ENCODE measurements at places on chromosomes 4 and X.

DNA sequence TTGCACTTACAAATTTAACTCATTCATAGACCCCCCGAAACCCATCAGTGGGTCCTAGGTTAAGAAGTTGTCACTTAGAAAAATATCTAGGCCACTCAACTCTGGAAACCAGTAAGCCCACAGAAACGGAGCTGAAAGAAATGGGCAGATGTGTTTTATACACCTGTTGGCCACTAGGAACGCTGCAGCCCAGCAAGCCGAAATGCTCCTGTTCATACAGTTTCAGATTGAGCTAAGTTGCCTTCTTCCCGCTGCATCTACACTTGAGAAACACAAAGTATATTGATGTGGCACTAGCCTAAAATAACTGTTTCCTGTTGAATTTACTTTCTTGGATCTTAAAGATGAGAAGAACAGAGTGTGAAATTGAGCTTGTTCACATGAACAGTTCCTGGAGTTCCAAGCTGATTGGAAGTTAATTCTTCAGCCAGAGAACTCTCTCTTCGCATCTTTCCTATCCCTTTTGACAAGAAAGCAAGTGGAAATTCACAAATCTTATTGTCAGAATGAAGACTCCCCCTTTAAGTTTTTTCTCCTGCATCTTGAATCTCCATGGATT, 174.1 kb downstream of the RBMX2 start:
- DNase-seq, result no peak

GRCh38 chr4:106898621-106899230, 137.4 kb downstream of the DKK2 start:
- no peak for DNase-seq

GRCh38 chr4:83269256-83269655, 15.3 kb downstream of the COQ2 start:
- DNase-seq, result no peak

DNA sequence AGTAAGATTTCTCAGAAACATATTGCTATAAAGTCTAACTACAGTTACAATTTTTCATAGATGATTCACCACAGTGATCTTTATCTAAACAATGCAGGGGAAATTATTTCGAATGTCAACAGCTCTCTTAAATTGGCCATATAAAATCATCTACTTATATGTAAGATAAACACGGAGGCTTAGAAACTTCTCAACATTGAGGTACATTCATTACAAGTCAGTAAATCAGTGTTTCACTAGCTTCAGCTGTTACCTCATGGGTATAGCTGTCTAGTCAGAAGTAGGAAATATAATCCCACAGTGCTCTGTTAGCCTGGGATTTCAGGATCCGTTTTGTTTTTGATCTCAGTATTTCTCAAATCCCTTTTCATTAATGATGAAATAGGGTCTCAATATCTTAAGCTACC, 43.2 kb downstream of the PCDH7 start:
- DNase-seq, result no peak

DNA sequence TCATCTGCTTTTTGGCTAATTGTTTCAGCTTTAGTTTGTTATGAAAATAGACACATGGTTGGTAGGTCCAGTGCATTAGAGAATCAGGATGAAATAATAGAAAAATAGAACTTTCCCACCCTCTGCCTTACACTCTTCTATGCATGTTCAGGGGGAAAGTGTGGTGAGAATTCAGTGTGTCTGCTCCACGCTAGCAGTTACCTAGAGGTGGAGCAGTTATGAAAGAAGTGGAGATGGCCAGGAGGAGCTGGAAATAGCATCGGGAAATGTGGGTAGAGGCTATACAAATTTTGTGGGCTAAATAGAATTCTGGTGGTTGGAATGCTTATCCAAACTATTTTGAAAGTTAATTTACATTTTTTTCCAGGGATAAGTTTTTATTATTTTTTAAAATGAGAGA, 91.4 kb upstream of the MAD2L1 start:
- no peak for DNase-seq

DNA sequence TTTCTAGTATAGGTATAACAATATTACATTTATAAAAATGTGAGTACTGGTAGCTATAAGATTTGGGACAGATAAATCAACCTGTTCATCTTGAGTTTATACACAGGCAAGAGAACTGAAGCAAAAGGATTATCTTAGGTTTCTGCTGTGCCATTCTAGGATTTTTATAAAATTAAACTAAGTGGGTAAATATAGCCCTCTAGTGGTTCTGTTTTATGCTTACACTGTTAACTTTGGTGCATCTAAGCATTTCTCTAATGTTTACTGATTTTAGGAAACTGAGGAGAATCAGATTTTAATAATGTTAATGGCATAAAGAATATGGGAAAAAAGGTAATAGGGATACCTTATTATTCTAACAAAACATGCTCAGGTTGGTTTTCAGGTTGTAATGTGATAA, 1.1 kb upstream of the RRH start:
- no peak for DNase-seq

GRCh38 chr4:73870260-73870659, 1.1 kb downstream of the CXCL1 start:
- DNase-seq, result no peak

GRCh38 chr4:118904935-118905334, 16.3 kb downstream of the SYNPO2 start:
- no peak for DNase-seq

GRCh38 chr4:31124008-31124585, 403.9 kb downstream of the PCDH7 start:
- DNase-seq, result no peak

GRCh38 chr4:163618845-163619244, 124.4 kb downstream of the TMA16 start:
- no peak for DNase-seq

DNA sequence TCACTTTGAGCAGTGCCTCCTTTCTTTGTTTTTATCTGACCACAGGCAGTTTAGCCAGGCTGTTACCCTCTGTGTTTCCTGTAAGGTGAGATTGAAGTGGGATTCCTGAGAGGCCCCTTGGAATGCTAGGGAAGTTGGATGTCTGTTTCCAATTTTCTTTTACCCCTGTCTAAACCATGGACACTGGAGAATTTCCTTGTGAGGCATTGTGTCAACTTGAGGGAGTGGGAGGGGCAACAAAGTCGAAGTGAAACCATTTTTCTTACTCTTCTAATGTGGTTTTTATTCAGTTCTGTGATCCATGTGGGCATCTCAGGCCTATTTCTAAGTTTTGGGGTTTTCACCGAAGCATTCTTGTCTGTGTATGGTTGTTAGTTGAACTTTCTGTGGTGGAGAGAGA, 296.1 kb upstream of the UGT8 start:
- no peak for DNase-seq

- no peak for DNase-seq
These were observed 129.7 kb downstream of the PLS3 start for GRCh38 chrX:115690511-115691216.

DNA sequence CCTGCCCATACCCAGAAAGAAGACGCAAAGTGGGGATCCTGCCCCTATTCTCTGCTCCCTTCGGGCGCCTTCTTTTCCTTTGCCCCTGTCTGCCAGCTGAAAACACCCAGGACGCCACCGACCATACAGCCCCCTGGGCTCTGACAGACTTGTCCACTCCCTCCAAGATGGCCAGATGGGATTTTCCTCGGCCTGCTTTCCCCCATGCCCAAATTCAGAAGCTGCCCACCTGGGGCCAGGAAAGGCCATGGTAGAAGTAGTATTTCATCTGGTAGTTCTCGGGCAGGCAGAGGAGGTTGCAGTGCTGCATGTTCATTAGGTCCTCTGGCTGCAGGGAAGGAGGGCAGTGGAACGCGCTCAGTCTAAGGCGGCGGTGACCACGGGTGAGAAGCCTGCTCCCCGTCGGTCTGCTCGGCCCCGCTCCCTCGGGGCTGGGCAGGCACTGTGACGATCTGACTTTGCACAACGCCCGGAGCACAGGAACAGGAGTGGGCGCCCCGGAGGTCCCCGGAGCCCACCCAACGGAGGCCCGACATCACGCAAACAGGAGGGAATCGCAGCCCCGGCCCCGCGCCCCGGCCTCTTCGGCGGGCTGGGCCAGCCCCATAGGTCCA, 582 bp downstream of the NAA10 start:
- DNase-seq, result no peak

DNA sequence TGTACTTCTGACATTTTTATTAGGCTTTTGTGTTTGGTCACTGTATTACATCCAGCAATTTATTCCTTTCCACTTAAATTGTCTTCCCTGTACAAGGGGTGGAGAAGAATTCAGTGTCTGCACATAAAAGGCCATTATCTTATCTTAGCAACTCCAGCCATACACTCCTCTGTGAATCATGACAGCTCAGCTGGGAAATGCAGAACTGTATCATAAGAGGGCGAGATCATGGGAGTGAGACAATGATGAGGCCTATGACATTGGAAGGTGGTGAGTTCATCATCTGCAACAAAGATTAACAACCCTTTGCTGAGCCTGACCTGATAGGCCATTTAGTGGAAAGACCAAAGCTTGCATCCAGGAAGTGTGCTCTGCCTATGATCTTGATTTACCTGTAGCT, 33.3 kb downstream of the SLIT2 start:
- DNase-seq, result no peak

GRCh38 chr4:38728631-38729141, 54.1 kb downstream of the TLR10 start:
- DNase-seq, result no peak

DNA sequence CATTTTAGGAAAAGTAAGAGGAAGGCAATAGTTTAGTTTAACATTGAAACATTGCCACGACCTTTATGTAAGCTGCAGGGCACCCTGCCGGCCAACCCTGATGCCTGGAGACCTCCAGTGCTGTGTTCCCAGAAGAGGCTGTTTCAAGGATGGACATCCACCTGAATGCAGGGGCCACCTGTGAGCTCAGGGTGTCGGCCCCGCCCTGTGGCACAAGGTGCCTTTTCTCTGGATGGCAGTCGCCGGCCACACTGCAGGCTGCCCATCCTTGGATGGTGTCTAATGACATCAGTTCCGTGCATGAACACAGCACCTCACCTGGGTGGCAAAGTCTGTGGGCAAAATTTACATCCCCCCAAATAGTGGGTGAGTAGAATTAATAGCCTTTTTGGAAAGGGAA, 180.0 kb downstream of the AFAP1 start:
- no peak for DNase-seq

- no peak for DNase-seq
These were observed 882.9 kb upstream of the SLIT2 start for GRCh38 chr4:19368800-19369199.

DNA sequence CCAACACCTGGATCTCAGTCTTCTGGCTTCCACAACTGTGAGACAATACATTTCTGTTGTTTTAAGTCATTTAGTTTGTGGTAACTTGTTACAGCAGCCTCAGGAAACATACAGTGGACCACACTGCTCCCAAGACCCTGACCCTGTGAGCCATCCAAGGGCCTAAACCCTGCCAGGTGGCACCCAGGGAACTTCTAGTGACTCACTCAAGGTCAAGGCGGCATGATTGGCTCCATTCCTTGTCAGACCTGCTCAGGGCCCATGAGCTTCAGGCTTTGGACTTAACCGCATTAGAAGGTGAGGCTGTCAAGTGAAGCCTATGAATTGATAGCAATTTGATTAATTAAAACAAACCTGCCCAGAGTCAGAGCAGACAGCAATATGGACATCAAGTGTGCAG, 165.7 kb upstream of the MAMLD1 start:
- DNase-seq, result no peak

GRCh38 chr4:178340468-178340867, 898.2 kb upstream of the AGA start:
- no peak for DNase-seq

DNA sequence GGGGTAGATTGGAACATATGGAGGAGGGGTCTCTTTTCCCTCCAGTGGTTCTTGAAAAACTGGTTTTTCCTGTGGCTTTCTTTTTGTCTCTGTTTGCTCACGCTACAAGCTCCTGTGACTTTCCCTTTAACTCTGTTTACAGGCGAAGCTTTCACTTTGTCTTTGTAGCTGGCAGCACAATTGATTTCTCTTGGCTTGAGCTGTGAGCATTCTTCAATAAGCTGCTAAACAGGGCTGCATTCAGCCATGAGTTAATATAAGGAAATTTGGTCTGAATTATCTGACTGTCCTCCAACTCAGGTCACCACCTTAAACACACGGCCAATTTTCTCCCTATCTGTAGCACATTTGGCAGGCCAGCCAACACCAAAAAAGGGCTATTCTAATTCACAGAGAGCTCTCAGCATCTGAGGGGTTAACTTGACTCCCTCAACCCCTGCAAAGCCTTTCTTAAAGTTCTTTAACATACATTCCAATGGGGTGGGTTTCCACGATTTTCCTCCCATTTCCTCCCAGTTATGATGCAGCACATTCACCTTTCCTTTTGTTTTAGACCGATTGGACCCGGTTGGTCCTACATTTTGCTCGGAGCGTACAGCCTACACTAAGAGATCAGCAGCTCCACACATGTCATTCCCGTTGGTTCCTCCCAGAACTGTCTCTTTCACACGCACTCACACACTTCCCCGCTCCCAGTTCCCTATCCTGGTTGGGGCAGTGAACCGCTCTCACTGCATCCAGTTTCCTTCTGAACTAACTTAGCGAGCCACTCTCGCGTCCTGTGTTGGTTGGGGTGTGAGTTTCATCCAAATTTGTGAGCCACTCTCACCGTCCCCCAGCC, 45.4 kb downstream of the UGT2A3 start:
- no peak for DNase-seq

- no peak for DNase-seq
These were observed 129.7 kb downstream of the TMEM164 start for GRCh38 chrX:110132450-110133114.

DNA sequence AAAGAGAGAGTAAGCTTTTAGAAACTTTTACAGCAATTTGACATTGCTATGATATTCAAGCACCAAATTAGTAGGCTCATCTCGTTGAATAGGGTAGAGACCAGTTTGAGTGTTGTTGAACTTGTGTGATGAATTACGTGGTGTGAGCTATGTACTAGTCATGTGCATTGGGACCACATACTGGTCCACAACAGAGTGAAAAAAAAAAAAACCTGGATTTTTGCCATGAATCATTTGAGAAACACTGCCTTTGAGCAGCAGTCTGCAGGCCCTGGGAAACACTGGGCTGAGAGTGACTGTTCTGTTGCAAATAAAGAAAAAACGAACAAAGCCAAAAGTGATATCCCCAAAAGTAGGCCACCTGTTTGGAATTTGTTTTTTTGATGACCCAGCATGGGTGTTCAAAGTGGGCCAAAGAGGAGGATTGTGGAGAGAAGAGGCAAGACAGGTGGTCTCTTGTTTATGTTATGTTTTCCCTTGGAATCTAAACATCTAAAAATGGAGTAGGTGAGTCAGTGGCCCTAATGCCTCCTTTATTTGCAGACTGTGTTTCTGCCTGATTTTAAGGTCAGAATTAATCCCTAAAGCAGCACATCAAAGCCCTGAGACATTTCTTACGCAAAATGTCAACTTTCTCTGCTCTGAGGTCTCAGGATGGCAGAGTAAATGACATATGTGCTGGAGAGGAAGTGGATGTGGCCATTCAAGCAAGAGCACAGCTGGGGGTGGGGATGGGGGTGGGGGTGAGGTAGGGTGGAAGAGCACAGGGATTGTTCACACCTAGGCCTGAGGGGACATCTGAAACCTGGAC, 33.5 kb downstream of the TAF7L start:
- no peak for DNase-seq

- DNase-seq, result no peak
These were observed 5.4 kb upstream of the SOX3 start for GRCh38 chrX:140510306-140510676.
